ENCODE measurements at places on chromosomes 12 and 14.

GRCh38 chr12:63955831-63956666 is 111.5 kb downstream of the SRGAP1 start:
- DNase-seq: no peak

GRCh38 chr12:95996034-95996658 is at the start of gene HAL:
HAL (minus strand) TSS chr12:95996344; CDS start chr12:95995910, 434 bp downstream.
- no peak for DNase-seq

GRCh38 chr14:74292061-74292460 is 10.7 kb downstream of the ABCD4 start:
- DNase-seq: no peak

DNA sequence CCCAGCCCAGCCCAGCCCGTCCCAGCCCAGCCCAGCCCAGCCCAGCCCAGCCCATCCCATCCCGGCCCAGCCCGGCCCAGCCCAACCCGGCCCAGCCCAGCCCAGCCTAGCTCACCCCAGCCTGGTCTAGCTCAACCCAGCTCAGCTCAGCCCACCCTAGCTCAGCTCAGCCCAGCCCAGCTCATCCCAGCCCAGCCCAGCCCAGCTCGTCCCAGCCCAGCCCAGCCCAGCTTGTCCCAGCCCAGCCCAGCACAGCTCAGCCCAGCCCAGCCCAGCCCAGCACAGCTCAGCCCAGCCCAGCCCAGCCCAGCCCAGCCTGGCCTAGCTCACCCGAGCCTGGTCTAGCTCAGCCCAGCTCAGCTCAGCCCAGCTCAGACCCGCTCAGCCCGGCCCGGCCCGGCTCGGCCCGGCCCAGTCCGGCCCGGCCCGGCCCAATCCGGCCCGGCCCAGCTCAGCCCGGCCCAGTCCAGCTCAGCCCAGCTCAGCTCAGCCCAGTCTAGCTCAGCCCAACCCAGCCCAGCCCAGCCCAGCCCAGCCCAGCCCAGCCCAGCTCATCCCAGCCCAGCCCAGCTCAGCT is 184.7 kb downstream of the TMEM121 start:
- no peak for DNase-seq

DNA sequence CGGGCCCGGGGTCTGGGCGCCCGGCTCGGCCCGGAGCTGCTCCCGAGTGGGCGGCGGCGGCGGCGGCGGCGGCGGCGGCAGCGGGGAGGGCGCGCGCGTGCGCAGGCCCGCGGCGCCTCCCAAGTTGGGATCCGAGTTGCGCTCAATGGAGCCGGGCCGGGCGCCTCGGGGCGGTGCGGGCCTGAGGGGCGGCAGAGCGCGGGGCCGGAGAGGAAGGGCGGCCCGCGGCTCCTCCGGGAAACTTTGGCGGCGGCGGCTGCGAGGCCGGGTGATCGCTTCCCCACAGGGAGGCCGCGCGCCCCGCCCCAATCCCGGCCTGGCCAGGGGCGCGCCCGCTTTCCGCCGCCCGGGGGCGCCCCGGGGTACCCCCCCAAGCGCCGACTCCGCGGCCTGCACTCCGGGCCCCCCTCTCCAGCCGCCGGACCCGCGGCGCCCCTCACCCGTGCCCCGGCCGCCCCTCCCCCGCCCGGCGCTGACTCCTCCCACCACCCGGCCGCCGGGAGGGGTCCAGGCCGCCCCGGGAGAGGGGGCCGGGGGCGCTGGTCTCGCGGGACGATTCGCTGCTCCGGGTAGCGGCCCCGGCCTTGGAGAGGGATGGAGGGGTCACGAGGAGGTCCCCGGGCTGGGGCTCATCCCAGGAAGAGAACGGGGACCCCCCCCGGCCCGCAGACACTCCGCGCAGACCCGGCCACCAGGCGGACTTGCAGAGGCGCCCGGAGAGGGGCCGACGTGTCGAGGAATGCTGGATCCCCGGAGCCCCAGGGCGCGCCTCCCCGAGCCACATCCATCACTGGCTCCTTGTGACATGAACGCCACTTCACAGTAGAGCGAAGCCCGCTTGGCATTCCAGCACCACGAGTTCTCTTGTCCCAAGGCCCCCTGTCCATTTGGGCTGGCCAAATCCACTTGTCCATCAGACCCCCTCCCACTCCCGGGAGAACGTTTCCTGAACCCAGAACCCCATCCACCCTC is at the start of gene RILPL1:
RILPL1 (minus strand) TSS at position 48 of the 972 bp plus-strand sequence. CDS start 237 bp downstream, outside the sequence.
- DNase-seq: peak; percentile 75

- no peak for DNase-seq
These were observed 59.8 kb downstream of the PLEKHG3 start for GRCh38 chr14:64763801-64764621.

DNA sequence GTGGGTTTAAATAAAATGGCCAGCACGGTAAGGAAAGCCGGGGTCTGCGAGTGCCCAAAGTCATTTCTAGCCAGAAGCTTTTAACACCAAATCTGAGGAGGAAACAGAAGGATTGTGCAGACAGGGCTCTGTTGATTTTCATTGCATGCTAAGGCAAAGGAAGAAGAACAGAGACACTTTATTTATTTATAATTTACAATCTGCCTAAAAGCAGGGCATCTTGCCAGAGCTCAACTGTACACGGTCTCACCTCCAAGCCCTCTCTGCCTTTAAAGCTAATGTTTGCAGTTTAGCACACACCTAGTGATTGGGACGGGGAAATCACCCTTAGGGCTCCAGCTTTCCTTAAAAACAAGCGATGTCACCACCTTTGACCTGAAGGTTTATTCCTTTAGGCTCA is 4.0 kb downstream of the KCNA5 start:
- DNase-seq: no peak

DNA sequence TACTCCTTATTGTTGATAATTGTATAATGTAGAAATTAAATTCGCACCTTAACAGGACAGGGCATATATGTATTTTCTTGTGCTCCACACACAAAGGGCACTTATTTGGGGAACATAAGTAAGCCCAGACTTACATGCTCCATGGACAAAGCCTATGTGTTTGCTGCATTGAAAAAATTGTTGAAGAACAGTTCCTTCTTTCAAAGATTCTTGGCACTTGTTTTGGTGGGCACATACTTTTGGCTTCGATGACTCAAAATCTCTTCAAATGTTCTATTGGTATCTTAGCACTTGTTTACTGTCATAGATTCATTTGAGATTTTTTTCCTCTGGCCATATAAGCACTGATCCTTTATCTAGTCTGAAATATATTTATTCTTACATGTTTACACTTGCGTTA is 1.4 kb upstream of the MAP4K5 start:
- DNase-seq: no peak

- DNase-seq: no peak
These were observed 951 bp downstream of the WDHD1 start for GRCh38 chr14:55025948-55026347.
